ENCODE measurements at places on chromosomes 11 and 22. TPM values are rescaled to one million over a fixed set of nuclear protein-coding genes. Genes with fewer than 3 reads are reported as not detected.

GRCh38 chr11:61912530-61912898, 4.9 kb downstream of the RAB3IL1 start:
- DNase-seq, result no peak

Gene ARHGAP20
- total RNA-seq, result 1.5 TPM

GRCh38 chr11:14029971-14030920, 67.7 kb downstream of the SPON1 start:
- peak; percentile 66 for DNase-seq

Gene FJX1
- 11.3 TPM for total RNA-seq

- DNase-seq, result no peak
Observed at GRCh38 chr11:115925568-115926090, 421.4 kb upstream of the CADM1 start.

- peak; percentile 78 for DNase-seq
Observed at GRCh38 chr22:20591660-20592310, 84.4 kb downstream of the MED15 start.

Gene OR2AG1
- total RNA-seq, result not detected

Gene CEP126
- 1.2 TPM for total RNA-seq

DNA sequence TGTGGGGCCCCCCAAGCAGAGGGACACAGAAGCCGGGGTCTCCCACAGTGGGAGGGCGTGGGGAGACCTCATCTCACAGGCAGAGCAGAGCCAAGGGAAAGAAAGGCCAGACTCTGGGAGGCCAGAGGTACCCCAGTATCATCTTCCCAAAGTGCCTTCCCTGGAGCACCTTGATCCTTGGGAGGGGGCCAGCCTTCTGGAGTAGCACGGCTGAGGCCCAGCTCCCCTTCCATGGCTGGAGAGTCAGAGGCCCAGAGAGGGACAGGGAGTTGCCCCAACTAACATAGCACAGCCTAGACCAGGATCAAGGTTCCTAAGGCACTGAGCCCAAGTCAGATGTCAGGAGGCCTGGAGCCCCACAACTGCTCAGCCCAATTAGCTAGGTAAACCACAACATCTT, 50.6 kb downstream of the ELFN2 start:
- no peak for DNase-seq

DNA sequence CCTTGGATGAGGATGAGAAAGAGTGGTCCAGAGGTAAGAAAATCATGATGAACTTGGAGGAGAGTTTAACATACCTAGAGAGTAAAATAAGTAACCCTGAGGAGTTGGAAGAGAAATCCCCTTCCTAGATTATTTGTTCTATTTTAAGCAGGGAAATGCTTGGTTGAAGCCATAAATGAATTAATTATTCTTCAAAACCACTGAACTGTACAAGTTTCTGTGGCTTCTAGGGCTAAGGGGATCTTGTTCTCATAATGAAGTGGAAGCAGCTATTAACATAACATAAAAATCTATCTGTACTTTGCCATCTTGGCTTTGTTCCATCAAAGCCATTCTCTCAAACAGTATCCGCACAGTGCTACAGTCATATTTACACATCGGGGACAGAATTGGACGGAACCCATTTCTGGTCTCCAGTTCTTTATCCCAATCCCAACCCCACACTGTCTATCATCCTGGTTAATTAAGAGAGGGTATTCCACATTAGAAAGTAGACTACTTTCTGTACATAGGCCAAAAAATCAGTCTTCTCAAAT, 14.5 kb upstream of the ARHGAP42 start:
- no peak for DNase-seq

Gene VWCE
- 0.35 TPM for total RNA-seq

DNA sequence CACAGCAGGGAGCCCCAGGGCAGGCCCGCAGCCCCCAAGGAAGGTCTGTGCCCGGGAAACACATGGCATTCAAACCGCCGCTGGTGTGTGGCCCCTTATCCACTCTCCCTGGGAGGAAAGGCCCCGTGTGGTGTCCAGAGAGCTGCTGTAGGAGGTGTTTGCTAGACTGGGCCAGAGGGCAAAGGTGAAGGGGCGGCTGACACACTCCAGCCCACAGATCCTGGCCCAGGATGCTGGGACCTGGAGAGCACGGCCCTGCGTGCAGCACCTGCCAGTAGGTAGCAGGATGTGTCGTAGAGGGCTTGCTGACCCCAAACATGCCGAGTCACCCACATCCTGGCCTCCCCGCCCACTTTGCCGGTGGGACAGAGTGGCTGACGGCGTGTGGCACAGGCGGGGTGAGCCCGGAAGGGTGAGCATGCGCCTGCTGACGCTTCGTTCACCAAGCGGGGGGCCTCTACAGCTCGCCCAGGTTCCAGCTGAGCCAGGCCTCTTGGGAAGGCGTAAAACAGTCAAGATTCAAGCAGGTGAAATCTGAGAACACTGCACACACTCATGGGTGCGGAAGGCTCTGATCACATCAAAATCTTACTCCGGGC, 11.0 kb downstream of the OSBPL5 start:
- DNase-seq, result no peak

DNA sequence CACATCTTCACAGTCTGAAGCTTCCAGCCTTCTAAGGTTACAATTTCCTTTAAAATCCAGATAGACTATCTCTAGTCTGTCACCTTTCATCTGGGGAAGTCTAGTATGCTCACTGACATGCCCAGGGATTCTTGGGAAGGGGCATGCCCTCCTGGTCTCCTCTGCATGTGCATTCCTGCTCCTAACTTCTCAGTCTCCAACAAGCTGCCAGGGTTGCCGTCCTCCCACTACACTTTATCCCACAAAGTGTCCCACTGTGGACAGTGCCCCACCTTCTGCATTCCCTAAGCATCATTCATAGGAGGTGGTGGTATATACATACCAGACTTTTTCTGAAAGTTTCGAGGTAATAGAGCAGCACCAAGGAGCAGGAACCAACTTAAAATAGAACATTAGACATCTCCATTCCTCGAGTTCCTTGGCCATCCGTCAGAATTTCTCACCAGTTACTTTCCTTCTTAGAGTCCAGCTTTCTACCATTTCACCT, 28.7 kb downstream of the EIF3F start:
- DNase-seq, result no peak

Gene P4HA3
- 0.27 TPM for total RNA-seq

DNA sequence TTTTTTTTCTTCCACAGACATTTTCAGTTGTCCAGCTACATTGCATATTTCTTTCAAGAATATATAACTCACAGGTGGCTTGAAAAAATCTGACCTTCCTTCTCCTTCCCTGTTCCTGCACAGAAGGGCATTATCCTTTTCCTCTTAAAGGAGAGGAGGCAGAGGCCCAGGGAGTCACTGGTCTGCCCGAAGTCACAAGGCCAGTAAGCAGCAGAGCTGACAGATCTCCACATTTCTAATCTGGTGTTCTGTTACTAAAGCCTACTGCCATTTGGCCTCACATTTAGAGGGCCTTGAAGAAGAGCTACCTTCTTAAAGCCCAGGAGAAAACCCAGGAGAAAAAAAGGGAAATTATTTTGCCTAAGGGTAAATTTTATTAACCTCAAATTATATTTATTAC, 12.3 kb downstream of the ENDOD1 start:
- DNase-seq, result no peak

DNA sequence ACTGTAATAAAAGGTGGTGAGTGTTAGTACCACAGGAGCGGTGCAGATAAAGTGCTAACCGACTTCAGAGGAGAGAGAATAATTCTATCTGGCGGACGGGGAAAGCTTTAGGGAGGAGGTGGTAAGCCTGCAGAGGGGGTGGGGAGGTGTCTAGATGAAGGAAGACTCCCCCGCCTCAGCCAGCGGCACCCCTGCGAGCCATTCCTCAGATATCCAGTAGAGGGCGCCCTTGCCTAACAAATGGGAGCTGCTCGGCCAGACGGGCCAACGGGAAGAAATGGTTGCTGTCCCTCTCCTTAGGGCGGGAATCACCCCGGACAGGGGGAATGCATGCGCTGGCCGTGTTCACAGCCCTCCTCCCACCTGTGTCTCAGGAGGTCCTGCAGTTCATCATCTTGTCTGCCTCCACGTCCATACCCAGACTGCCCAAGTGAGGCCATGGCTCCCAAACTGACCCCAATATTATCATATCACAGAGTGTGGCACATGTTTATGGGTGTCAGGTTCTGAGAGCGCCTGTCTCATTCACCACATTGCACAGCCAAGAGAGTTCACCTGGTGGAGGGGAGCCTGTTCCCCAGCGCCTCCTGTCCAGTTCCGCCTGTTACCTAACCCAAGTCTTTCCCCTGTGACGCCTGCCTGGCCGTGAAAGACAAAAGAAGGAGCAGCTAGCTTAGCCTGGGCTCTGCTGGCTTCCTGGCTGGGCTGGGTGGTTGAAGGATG, 85.5 kb downstream of the ST3GAL4 start:
- peak; percentile 63 for DNase-seq

DNA sequence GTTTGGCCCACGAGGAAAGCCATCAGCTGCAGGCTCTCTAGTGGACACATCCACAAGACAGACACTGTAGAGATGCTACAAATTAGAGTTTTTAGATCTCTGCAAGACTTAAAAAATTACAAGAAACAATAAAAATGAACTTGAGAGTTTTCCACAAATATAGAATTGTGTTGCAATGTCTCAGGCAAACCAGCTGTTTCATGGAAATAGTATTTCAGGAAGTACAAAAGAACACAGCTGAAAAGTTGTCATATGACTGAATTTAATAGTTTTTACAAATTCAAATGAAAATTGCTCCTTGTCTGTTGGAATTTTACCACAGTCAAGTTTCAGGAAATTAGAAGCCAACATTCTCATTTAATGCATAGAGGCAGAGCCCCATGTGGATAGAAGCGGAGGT, 184.5 kb upstream of the PITPNB start:
- DNase-seq, result no peak

DNA sequence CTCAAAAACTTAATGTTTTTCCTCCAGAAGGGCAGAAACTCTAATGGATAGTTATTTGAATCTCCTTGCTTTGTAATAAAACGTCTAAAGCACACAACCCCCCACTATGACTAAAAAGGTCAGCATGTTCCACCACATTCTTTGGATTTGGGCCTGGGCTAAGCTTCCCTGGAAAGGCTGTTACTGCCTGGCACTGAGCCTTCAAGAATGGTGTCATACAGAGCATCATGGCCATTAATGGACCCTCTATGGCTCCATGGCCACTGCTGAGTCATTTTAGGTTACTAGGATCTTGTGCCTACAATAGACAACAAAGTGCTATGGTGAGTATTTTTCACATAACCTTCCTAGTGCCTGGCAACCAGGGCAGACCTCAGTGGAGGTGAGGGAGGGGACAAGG, 242.6 kb upstream of the FAT3 start:
- DNase-seq, result peak; percentile 52

DNA sequence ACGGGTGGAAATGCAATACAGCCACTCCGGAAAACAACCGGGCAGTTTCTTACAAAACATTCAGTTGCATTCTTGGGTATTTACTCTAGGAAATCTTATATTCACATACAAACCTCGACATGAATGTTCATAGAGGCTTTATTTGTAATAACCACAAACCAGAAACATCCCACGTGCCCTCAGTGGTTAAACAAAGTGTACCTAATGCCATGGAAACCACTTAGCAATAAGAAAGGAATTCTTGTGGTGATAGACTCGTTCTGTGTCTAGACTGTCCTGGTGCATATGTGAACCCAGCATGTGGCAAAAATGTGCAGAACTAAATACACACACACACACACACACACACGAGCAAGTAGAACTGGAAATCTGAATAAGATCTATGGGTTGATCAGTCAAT, 1073.3 kb downstream of the TBC1D22A start:
- DNase-seq, result peak; percentile 99

- DNase-seq, result no peak
Observed at GRCh38 chr11:1126491-1126926, 31.2 kb upstream of the MUC5AC start.

Gene JAML
- not detected for total RNA-seq

Gene CST6
- total RNA-seq, result not detected

- no peak for DNase-seq
Observed at GRCh38 chr22:20877715-20878114, 18.9 kb downstream of the SNAP29 start.

DNA sequence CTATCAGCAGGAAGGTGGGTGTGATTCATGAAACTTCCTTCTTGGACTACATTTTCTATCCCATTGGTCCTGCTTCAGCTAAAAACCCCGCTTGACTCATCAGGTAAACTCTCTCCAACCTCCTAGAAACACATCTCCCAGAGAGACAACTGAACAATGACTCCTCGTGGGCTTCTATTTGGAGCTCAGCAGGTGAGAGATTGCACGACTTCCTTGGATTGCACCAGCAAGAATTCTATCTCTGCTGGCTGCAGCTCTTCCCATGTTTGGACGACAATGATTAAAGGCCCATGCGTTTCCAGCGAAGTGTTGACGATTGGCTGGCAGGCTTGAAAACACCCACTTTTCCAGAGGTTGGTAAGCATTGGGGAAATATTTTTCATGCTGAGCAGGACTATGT, 216.1 kb upstream of the NTM start:
- DNase-seq, result no peak

Gene NUCB2
- total RNA-seq, result 66.8 TPM

DNA sequence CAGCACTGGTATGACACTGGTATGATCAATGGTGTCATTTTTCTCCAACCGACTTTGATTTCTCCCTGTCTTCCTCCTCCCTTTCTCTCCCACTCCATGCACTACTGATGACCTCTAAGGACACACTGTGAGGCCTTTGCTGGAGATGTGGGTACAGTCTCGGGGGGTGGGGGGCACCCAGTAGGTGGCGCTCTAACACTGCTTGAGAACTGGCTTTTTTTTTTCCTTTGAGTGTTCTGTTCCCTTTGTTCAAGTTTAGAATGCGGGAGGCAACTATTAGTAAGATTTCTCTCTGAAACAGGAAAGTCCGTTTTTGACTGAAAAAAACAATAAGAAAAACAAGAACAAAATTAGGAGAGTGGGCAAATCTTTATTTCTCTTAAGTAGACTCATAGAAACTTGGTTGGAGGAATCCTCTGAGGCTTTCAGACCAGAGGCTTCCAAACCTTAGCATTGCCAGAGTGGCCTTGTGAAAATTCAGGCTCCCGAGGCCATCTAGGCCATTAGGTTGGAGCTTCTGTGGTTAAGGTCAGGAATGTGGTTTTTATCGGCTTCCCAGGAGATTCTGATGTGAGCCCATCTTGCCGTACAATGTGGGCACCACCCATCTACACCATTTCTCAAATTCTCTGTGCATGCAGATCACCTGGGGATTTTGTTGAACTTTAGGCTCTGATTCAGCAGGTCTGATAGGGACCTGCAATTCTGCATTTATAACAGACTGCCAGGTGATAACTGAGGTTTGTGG, 43.2 kb downstream of the PANX1 start:
- no peak for DNase-seq

Gene TREH
- not detected for total RNA-seq

DNA sequence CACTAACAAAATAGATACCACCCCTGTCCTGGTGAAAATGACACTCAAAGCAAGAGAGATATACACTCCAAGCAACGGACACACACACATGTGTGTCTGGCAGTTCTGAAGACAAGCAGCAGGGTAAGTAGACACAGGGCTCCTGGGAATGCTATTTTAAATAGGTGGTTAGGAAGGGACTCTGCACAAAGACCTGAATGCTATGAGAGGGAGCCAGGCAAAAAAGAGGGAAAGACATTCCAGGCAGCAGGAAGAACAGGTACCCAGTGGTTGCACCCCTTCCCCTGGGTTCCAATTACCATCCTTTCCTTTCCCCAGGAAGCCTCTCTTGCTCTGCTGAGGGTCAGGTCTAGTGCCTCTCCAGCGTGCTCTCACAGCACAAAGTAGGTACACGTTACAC, 3.0 kb downstream of the UFD1 start:
- DNase-seq, result no peak
